ENCODE measurements at places on chromosomes 4 and X.

GRCh38 chr4:144174401-144175067 lies 34.0 kb upstream of the GYPA start:
- DNase-seq, result peak; percentile 77

GRCh38 chrX:85244450-85245211 lies 840 bp downstream of the ZNF711 start:
- no peak for DNase-seq

GRCh38 chr4:156774422-156774821 lies 197.2 kb downstream of the PDGFC start:
- DNase-seq, result peak; percentile 88

DNA sequence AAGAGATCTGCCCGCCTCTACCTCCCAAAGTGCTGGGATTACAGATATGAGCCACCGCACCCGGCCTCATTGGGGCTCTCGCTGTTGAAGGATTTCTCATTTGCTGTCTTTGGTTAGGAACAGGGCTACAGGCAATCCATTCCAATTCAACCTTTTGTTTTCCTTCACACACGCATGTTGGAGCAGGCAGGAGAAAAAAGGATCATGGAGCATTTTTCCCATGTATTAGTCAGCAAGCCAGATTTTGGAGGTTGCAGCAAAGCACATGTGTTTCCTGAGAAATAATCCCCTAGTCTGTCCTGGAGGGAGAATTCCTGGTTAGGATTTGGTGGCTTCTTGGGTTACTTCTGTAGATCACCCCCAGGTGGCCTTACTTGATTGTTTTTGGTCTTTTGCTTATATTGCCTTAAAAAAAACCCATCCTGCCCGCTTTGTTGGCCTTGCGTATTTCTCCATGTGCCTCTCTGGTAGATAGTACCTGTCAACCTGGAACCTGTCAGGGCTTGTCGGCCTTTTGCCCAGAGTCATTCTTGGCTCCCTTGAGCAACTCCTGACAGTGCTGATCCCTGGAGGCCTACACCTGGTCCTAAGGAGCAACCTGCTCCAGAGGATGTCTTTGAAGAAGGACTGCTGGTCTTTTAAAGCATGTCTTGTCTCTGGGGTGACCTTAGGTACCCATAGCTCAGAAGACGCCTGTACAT lies 82.4 kb upstream of the CLCN4 start:
- no peak for DNase-seq

GRCh38 chrX:19372547-19373331 lies 29.0 kb downstream of the PDHA1 start:
- DNase-seq, result peak; percentile 20

GRCh38 chrX:40877887-40878286 lies 142.5 kb upstream of the MED14 start:
- DNase-seq, result peak; percentile 43

- DNase-seq, result no peak
Measured at GRCh38 chr4:129668092-129668491, 572.1 kb downstream of the C4orf33 start.

GRCh38 chrX:98755912-98756311 lies 1654.2 kb downstream of the PCDH19 start:
- no peak for DNase-seq

DNA sequence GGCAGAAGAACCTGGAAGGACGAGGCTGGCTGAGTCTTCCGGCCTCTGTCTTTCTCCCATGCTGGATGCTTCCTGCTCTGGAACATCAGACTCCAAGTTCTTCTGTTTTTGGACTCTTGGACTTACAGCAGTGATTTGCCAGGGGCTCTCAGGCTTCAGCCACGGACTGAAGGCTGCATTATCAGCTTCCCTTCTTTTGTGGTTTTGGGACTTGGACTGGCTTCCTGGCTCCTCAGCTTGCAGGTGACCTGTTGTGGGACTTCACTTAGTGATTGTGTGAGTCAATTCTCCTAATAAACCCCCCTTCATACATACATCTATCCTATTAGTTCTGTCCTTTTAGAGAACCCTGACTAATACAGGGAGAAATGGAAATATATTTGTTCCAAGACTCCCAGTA lies 265.8 kb downstream of the PCDH18 start:
- no peak for DNase-seq

DNA sequence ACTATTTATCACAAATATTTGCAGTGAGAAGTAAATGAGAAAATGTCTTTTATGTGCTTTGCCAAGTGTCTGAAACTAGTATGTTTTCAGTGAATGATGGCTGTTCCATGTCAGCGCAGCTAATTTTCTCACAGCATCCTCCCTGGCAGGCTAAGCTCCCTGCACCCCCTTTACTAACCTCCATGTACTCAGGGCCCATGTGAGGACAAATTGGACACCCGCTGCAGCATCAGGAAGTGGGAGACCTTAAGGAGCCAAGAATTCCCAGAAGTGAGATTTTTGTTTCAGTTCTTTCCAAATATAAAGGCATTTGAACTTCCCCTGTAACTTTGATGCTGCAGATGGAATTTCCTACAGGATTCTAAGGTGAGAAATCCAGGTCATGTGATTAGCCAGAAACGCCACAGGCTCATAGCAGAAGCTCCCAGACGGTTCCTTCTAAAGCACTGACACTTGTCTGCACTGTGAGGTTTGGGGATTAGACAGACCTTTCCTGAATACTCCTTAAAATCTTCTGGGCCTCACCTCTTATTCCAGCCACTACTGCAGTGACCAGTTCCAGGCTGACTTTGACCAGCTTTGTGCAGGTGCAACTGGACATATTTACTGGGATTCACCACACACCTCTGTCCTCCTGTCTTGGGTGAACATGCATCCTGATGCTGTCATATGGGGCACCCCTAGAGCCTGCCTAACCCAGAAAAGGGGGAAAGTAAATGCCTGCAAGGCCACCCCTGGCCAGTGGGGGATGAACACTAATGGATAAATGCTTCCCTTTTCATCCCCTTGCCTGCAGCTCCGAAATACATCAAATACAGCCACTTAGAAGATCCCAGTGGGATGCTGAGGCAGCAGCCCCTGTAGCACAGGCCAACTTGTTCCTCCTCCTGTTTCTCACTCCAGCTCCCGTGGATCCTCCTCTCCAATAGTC lies 45.9 kb downstream of the LGI2 start:
- no peak for DNase-seq

DNA sequence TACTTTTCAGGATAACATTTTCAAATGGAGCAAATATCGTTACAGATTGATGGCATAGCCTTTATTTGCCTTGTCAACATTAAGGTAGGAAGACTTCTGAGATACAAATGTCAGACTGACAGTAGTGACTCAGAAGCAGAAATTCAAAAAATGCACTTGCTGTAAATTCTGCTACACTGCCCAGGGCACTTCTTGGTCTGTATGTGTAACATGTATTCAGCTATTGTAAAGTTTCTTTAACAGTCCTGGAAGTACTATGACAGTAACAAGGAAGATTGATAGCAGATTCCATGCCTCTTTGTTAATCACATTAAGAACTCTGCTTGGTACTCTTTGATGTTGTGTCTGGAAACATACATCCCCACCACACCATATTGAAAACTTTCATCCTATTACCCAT lies 69.6 kb upstream of the PCDH18 start:
- DNase-seq, result peak; percentile 39

DNA sequence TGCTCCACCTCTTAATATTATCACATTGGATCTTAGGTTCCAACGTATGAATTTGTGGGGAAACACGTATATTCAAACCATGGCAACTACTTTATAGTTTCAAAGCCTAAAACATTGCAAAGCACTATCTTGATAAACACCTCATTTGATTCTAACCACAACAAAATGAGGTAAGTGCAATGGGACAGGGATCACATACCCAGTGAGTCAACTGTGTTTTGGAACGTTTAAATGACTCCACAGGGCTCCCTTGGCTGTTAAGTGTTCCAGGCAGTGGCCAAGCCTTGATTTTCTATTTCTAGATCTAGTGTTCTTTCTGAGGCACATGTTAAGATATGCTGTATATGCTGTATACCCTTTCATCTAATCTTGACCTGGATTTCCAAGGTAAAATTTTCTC lies 54.5 kb upstream of the C1QTNF7 start:
- peak; percentile 56 for DNase-seq

- no peak for DNase-seq
Measured at GRCh38 chr4:15385515-15385914, 42.3 kb upstream of the C1QTNF7 start.

DNA sequence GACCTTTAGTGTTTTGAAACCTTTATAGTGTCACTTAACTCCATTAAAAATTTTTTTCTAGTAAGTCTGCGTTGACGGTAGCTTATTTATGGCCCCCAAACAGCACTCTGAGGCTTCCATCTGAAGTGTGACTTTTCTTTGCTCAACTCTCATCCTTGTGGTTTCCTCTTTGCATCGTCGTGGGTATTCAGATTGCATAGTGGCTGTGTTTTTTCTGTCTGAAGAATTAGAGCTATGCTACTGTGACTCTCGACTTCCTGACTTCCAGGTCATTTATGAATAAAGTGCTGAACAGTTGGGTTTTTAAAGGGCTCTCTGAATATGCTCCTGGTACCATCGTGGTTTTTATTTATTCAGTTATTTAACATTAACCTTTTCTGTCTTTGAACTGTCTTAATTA lies 44.9 kb downstream of the JADE1 start:
- DNase-seq, result peak; percentile 56

DNA sequence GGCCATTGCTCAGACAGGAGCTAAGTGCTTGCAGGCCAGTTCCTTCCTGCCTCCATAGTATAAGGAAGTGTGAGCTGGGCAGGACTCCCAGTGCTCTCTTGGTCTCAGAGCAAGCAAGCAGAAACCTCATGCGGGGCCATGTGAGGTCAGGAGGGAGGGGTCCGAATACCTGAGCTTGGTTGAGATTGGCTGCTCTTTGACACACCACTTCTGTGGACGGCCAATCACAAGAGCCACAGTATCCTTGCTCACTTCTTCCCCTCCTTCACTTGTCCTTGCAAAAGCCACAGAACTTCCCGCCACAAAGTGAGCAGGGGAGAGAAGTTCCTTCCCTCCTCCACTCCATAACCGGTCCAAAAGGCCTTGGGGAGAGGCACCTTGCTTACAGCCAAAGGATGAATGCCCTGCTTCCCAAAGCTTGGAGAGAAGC lies 56.7 kb downstream of the PRPS1 start:
- DNase-seq, result peak; percentile 52

GRCh38 chr4:80125252-80126177 lies 52.5 kb upstream of the ANTXR2 start:
- peak; percentile 37 for DNase-seq

- no peak for DNase-seq
Measured at GRCh38 chr4:70715097-70715496, 6.7 kb upstream of the RUFY3 start.

- DNase-seq, result no peak
Measured at GRCh38 chr4:150008546-150008945, 69.7 kb upstream of the DCLK2 start.

GRCh38 chrX:100217547-100217946 lies 192.5 kb downstream of the PCDH19 start:
- no peak for DNase-seq

- DNase-seq, result no peak
Measured at GRCh38 chr4:168839758-168840391, 170.2 kb downstream of the CBR4 start.

DNA sequence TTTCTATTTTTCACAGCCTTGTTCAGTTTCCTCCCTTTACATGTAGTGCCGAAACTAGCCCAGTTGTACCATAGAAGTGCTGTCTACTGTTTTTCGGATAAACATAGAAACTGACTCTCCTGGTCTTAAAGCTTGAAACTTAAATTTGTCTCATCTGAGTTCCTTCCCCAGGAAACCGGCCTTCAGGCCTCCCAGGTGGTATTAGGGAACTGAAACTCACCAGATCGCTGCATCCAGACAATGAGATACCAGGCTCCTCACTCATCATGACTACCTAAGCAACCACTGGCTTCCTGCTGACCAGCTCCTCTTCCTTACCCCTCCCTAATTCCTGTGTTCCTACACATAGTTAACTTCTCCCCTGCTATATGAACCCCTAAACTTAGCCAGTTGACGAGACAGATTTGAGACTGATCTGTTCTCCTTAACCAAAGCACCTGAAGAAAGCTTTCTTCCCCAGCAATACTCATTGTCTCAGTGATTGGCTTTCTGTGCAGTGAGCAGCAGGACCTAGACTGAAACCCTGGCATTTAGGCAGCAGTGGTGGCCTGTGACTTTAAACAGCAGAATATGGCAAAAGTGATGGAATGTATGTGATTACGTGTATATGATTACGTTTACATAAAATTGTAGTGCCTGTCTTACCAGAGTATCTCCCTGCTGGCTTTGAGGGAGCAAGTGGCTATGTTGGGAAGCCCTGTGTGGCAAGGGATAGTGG lies 959.1 kb upstream of the LCORL start:
- DNase-seq, result no peak

DNA sequence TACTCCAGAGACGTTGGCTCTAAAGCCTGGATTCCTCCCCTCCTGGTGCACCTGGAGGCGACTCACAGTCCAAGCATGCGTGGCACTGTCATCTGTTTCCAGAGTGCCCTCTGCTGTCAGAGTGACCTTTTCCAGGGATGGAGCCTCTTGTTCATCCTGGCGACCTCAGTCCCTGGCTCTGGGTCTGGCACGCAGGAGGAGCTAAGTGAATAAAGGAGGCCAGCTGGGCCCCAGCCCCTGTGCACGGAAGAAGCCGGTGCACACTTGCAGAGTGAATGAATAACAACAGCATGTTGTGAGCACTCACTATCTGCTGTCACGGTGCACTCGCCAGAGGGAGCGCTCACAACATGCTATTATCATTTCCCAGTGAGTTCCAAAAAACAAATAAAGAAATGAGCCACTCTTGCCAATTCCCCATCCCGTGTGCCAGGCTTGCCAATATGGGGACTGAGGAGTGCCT lies 27.8 kb upstream of the PSAPL1 start:
- peak; percentile 18 for DNase-seq

GRCh38 chrX:44105228-44105913 lies 132.2 kb upstream of the NDP start:
- DNase-seq, result no peak

DNA sequence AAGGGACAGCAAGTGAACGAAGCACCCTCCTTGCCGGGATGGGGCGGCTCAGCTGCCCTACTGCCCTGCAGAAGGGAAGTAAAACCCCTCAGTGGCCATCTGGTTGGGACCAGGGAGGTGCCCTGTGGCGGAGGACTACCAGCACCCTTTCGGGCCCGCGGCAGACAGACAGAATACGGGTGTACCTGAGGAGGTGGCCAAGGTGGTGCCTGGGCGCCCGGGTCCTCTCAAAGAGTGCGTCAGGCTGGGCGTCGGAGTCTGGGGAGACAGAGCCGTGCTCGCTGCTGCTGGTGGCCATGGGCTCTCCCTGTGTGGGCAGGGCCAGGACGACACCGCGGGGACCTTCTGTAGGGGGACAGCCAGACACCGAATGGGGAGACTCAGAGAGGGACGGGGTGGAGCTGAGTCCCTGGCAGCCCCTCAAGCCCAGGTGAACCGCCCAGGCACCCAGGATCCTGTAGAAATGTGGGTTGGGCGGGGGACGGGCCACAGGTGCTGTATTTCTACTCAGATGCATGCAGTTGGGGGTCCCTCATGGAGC lies 29.7 kb downstream of the PDHA1 start:
- DNase-seq, result no peak

GRCh38 chrX:148043271-148043855 lies 62.2 kb downstream of the FMR1NB start:
- DNase-seq, result no peak

DNA sequence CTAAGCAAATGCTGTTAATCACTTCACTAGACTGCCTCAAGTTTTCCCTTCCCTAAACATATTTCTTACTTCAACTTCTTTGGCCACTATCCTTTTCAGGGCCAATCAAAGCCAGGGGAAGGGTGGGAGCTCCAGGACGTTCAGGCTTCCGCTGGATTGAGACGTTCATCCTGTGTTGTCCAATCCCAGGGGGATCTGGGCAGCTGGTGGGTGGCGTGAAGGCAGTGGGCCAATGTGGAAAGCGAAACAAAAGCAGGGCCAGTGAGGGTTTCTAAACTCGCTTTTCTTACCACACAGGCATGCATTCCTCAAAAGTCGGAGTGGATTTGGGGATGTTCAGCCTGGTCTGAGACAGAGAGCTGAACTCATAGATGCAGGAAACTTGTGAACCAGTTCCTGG lies 7.6 kb downstream of the CXCL13 start:
- no peak for DNase-seq
